ENCODE measurements at places on chromosomes 2 and 18. TPM values are rescaled to one million over a fixed set of nuclear protein-coding genes. Genes with fewer than 3 reads are reported as not detected.

Gene TM4SF20
- total RNA-seq: not detected

Gene ABCG8
- total RNA-seq: not detected

Gene LYPD1
- not detected for total RNA-seq

Gene UGT1A4
- not detected for total RNA-seq

Gene TOGARAM2
- total RNA-seq: 0.75 TPM

Gene TUBA4B
- not detected for total RNA-seq

Gene ALPP
- not detected for total RNA-seq

Gene CXCR1
- not detected for total RNA-seq

Gene EGR4
- total RNA-seq: not detected

Gene TNFAIP6
- 20.3 TPM for total RNA-seq

- peak; percentile 30 for DNase-seq
Observed at GRCh38 chr2:38245114-38245641, 131.9 kb downstream of the ATL2 start.

GRCh38 chr2:12970861-12971260 lies 254.1 kb downstream of the TRIB2 start:
- DNase-seq: peak; percentile 65

- no peak for DNase-seq
Observed at GRCh38 chr2:223315813-223316212, 263.8 kb downstream of the KCNE4 start.

GRCh38 chr2:101150306-101151145 lies 656 bp downstream of the TBC1D8 start:
- no peak for DNase-seq

DNA sequence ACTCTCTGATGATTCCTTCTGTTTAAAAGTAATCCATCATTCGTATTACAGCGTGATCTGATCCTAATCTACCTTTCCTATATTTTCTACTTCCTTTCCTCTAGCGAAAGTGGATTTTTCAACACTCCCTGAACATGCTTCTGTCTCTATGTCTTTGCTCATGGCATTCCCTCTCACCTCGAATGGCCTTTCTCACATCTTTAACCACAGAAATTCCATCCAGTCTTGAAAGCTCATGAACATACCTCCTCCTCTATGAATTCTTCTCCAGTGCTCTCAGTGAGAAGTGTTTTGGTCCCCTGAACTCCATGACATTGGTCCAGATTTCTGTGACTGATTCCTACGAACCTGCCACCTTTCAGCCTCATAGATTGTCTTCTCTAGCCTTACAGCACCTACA lies 323.2 kb downstream of the RAD51AP2 start:
- peak; percentile 14 for DNase-seq

DNA sequence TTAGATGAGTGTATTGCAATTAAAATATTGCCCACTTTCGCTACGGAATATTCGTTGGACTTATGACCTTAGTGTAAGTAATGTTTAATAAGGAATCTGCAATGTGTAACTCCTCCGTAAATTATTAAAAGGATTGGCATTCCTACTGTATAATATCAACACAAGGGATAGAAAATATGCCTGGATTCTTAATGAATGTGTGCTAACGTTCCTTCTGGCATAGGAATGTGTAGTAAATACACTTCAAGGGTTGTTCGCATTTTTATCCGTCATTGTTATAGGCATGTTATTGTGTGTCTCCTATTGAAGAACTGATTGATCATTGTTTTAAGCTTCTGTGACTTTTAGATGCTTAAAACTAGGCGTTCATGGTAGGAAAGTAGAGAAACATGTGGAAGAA lies 134.5 kb downstream of the NEDD4L start:
- DNase-seq: no peak

GRCh38 chr2:240759459-240759858 lies 60.6 kb downstream of the KIF1A start:
- DNase-seq: peak; percentile 3

GRCh38 chr2:8989536-8990079 lies 13.9 kb downstream of the MBOAT2 start:
- DNase-seq: peak; percentile 39

DNA sequence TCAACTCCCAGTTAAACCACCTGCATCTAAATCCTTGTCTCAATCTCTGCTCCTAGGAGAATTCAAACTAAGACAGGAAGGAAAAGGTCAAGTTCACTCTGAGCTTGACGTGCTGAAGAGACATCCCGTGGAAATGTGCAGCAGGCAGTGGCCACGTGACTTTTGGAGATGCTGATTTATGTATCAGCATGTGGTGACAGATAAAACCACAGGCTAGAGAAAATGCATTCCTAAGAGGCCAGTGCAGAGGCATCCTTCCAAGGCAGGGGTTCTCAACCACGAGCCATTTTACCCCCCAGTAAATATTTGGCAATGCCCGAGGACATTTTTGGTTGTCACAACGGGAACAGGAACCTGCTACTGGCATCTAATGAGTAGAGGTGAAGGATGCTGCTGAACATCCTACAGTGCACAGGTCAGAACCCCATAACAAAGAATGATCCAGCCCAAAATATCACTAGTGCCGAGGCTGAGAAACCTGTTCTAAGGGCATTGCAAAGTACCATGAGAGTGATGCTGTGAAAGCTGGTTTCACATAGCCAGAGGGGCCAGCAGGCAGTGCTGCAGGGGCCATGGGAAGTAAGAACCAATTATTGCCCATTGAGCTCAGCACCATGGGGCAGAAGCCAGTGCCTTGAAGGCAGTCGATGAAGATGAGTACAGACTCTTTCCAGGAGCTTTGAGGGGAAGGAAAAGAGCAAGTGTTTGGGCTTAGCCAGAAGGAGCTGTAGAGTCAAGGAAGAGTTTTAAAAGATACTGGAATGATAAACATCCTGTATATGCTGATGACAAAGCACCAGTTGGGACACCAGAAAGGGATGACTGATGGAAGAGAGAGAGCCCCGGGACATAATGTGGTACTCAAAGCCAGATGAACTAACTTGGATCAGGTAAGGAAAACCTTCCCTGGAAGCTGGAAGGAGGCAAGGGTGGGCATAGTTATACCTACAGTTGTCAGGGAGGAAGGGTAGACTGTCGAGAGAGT lies 174.6 kb downstream of the HAUS1 start:
- peak; percentile 87 for DNase-seq

GRCh38 chr2:134386310-134386709 lies 132.4 kb downstream of the MGAT5 start:
- peak; percentile 59 for DNase-seq

DNA sequence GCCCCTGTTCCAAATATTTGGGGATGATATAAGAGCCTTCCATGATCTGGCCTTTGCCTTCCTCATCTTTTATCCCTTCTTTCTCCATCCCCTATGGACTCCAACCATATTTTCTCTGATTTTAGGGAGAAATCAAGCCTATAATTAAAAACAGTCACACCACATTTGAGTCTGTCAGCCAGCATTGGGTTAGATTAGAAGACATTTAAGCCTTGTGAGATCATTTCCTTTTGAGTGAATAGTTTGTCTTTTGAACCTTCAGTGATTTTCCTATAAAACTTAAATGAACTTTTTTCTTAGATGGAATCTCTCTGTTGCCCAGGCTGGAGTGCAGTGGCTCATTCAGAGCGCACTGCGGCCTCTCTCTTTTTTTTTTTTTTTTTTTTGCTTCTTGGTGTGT lies 7.6 kb upstream of the C18orf32 start:
- no peak for DNase-seq

GRCh38 chr2:148201075-148202004 lies 180.4 kb downstream of the MBD5 start:
- DNase-seq: peak; percentile 17

DNA sequence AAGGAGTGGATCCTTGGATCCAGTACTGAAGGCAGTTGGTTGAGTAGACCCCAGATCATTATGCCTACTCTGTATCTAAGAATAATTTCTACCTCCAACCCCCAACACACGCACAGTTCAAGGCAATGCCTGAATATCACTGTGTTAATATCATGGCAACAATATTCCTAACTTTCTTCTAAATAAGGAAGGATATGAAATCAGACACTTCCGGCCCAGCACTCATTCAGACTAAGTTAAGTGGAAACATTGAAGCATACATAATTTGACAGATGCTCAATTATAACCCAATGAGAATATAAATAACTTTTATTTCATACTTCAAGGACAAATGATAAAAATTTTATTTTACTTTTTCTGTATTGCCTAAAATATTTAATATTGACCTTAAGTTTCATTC lies 153.6 kb upstream of the COL3A1 start:
- DNase-seq: no peak

GRCh38 chr2:109218087-109218791 lies 89.2 kb downstream of the SH3RF3 start:
- DNase-seq: peak; percentile 44

DNA sequence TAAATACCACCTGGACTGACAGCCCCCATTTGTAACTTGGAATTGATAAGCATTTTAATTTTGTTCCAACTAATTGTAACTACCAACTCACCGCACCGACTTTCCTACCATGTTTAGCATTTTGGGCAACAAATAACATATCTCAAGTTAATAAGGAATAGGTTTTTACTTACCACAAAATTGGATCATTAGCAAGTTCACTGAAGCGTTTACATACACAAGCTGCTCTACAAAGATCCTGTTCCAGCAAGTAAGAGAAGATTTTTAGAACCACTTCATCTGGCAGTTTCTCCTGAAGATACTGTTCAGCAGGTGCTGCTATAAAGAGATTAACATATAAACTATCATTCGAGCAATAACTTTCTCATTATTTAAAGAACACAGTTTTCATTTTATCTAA lies 55.7 kb downstream of the MSH6 start:
- DNase-seq: no peak

GRCh38 chr2:1210352-1210751 lies 202.9 kb upstream of the TPO start:
- no peak for DNase-seq

DNA sequence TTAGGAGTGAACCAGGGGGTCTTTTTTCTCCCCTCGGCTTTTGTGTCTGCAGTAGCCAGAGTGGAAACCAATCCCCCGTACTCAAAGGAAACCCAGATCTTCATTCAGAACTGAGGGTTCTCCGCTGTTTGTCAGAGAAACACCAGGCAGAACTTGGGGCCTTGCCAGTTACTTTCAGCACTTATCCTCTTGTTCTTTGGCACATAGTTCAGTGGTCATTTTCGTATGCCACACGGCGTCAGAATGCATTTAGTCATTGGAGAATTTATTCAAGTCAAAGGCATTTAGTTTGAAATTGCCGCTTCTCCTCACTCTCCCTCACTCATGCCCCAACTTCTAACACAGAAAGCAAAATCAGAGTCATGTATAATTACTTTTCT lies 102.9 kb downstream of the CABLES1 start:
- peak; percentile 93 for DNase-seq

- peak; percentile 55 for DNase-seq
Observed at GRCh38 chr18:35460736-35461161, 37.0 kb downstream of the INO80C start.

- DNase-seq: no peak
Observed at GRCh38 chr2:74131901-74132300, 15.8 kb downstream of the BOLA3 start.

DNA sequence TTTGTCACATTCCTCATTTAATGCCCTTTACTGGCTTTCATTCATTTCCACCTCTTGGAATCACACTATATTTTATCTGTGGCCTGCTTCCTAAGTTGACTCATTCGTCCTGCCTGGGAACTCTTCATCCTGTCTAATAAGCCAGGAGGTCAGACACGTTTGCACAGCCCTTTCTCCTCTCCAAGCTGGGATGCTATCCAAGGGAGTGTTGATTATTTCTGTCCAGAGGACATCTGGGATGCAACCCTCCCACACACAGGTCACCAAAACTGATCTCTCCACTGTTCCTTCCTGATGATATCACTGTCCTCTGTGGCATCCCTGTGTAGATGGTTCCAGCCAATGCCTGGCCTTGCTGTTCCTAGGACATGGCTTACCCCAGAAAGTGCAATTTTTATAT lies 79.8 kb upstream of the NOSTRIN start:
- DNase-seq: peak; percentile 82

GRCh38 chr2:201484805-201485204 lies 33.3 kb downstream of the STRADB start:
- peak; percentile 19 for DNase-seq

- DNase-seq: no peak
Observed at GRCh38 chr2:29796446-29796845, 124.9 kb downstream of the ALK start.

GRCh38 chr18:34659579-34660517 lies 50.2 kb upstream of the DTNA start:
- peak; percentile 93 for DNase-seq

- no peak for DNase-seq
Observed at GRCh38 chr2:64625299-64626145, 28.2 kb downstream of the SERTAD2 start.
